ENCODE measurements at places on chromosomes 7 and 10.

DNA sequence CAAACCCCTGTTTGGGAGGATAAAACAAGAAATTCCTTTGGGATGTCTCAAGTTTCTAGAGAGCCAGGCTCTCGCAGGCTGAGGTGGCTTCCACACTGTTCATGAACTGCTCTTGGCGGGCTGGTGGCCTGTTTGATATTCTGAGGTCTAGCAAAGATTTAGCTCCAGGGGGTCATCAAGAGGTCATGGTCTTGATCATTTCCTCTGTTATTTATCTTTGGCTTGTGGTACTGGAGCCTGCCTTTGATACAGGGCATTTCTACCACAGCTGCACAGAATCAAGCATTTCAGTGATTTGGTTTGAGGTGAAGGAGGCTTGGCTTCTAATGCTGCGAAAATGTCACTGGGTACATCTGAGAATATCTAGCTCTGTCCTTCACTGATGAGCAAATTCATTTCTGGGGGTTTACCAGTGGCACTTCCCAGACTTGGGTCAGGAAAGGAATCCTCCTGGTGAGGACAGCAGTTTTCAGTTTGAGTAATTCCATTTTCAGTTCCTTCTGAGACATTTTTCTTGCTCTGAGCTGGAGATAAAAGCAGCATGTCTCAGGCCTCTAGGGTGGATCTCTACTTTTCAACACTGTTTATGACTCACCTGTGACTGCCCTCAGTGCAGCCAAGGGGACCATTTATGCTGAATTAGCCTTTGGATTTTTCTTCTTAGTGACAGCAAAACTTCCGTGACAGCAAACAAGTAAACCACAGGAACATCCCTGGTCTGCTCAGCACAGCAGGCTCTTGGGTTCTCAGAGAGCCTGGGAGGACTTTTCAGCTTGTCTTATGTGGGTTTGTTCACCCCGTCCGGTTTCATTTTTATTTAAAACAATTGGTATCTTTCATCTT is 312.0 kb downstream of the RNLS start:
- peak; percentile 31 for DNase-seq

DNA sequence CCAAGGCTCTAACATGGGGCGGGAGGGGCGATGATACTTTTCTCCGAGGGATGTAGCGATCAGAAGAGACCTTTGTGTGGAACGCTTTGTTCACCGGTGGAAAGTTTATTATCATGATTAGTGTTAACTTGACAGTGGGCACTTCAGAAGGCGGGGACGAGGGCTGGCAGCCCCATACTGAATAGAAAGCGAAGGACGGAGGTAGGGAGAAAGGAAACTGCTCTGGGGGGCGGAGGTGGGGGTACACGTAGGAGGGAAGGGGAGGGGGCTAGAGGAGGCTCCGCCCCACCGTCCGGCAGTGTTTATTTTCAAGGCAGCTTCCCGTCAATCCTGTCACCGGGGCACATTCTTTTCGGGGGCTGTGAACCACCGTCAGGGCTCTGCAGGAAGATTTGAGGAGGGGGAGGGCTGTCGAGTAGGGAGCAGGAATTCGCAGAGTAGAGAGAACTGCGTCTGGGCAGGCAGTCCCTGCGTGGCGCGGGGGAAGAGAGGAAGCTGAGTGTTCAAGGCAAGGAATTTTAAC is 9.4 kb upstream of the NKX2-3 start:
- DNase-seq: no peak

DNA sequence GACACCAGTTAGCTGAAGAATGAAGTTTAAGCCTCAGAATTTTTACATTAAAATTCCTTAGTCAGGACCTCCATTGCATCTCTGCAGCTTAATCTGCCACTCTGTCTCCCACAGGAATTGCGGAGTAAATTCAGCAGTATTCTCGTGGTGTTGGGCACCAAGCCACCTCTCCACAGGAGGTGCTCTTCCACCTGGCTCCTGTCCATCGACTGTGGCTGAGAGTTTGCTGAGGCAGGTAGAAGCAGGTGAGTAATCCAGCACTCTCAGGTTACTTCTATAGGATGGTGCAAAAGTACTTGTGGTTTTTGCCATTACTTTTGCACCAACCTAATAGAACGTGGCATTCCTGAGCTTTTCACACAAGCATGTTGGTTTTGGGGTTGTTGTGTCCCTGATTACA is 134.1 kb downstream of the GFRA1 start:
- DNase-seq: no peak

GRCh38 chr7:22435720-22436119 is 64.3 kb downstream of the STEAP1B start:
- DNase-seq: no peak

GRCh38 chr7:36598054-36598674 is 126.1 kb downstream of the AOAH start:
- DNase-seq: no peak

DNA sequence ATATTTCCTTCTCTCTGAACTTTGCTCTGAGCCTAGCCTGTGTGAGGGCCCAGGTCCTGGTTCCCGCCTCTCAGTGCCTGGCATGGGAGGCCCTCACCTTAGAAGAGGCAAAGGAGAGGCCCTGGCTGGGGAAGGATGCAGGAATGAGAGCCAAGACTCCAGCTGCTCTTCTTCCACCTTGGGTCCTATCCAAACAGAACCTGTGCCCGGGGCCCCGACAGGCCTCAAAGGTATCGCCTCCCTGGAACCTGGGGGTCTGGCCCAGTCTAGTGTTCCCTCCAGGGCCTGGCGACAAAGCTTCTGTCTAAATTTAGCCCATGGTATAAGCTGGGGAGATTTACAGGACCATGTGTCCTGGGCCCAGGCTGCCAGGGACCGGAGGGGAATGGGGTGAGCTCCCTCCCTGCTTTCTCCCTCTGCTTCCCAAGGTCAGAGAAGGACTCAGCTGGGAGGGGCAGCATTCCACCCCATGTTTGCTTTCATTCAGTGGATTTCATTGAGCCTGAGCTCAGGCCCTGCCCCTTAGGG is 12.0 kb upstream of the CRHR2 start:
- no peak for DNase-seq

DNA sequence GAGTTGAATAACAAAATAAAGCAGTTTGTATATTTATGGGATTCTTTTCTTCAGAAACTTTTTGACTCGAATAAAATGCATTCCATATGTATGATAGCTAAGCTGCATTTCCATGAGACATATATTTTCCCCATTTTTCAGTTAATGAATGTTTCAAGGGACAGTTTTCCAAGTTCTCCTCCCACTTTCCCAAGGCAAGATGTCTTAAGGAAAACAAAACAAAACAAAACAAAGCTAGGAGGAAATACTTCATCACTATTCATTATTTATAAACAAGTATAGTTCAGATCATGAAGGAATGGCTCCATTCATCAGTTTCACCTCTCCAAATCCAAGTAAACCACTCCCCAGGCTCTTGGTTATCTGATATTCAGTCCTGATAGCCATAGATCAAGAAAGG is 261.0 kb downstream of the WDR11 start:
- DNase-seq: no peak

DNA sequence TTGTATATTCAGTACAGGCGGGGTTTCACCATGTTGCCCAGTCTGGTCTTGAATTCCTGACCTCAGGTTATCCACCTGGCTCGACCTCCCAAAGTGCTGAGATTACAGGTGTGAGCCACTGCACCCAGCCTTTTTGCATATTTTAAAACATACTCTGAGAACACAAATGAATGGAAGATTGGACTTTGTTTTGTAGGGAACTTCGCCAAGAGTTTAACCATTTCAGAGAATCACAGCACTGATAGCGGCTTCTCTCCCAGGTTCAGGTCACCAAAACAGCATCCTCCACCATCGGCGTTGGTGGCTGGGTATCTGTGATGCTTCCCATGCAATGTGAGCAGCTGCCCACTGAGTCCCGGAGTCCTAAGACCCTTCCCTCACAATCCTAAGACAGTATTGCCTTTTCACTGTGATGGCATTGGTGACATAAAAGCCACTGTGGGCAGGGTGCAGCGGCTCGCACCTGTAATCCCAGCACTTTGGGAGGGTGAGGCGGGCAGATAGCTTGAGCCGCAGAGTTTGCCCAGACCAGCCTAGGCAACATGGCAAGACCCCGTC is 42.3 kb upstream of the PSAP start:
- no peak for DNase-seq

DNA sequence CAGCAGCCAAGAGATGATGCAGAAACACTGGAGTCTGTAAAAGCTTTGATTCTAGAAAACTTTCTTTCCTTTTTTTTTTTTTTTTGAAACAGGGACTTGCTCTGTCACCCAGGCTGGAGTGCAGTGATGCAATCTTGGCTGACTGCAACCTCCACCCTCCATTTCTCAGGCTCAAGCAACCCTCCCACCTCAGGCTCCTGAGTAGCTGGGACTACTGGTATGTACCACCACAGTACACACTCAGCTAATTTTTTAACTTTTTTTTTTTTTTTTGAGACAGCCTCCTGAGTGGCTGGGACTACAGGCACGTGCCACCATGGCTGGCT is 17.0 kb upstream of the BAG3 start:
- no peak for DNase-seq

- DNase-seq: no peak
Measured at GRCh38 chr10:117755659-117756014, 213.1 kb downstream of the EMX2 start.

DNA sequence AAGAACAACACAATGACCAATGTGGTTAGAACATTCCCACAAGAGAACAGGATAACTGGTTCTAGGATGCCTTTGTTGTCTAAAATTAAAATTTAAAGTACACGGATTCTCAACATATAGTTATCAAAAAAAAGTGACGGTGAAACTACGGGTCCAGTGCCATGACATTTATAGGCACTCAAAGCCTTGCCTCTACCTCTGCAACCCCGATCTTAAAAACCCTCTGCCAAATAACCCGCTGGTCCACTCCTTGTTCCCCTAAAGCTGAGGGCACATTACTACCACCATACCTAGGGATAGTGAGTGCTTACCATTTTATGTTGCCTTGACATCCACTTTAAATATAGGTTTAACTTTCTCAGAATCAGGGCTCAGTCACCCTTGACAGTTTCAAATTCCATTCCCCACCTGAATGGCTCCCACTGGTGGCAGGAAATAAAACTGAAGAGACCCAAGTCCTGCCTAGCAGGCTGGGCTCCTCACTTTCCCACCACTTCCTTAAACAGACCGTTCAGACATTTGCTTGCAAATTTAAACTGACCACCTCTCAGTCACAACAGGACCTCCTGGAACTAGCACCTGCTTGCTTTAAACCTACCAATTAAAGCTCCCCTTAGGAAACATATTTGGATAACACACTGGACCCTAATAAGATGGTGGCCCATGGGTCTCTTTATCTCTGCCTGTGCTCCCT is 169.9 kb upstream of the ASAH2 start:
- no peak for DNase-seq

DNA sequence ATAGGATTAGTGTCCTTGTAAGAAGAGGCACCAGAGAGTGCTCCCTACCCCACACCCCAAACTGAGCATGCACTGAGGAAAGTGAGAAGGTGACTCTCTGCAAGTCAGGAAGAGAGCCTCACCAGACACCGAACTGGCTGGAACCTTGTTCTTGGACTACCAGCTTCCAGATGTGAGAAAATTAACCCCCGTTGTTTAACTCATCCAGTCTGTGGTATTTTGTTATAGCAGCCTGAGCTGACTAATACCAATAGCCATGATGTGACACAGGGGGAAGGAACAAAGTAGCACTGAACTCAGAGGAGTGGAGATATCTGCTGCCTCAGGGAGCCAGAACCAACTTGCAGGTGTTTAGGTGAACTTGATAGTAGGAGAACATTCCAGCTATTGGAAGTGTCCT is 415.2 kb upstream of the ZMIZ1 start:
- DNase-seq: no peak

DNA sequence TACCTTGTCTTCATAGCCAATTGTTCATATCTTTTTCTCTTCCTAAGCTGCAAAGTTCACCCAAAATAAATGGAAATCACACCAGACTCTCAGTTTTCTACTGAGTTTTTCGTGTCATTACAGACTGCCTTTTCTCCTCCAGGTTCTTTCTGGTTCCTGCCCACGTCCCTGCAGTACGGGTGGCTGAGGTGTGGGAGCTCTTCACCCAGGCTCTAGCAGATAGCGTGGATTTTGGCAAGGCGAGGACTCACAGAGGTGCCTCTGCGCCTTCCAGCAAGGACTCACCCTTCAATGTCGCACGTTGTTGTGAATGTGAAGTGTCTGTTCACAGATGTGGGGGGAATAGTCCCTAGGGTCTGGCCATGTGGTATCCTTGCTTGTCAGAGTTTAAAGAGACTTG is 71.6 kb downstream of the ABCA13 start:
- no peak for DNase-seq

- DNase-seq: no peak
Measured at GRCh38 chr7:73599151-73599882, 20.9 kb upstream of the TBL2 start.

DNA sequence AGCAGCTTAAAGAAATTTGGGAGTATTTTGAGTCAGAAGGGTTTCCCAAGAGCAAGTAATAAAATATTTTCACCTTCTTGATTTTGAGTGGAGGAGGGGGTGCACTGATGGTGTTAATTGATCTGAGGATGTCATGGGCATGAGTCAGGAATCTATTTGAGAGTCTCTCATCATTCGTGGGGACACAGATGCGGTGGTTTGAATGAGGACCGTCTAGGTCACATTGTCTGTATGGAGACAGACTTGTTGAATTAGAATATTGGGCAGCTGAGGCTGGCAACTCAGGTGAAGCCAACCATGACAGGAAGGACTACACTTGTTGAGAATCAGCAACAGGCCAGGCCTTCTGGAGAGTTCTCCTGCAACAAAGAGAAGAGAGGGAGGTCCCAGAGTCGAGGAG is 127.0 kb downstream of the INSYN2A start:
- no peak for DNase-seq

GRCh38 chr7:3028758-3029093 is 14.9 kb downstream of the CARD11 start:
- no peak for DNase-seq

GRCh38 chr7:55490099-55490498 is 82.2 kb downstream of the VOPP1 start:
- DNase-seq: no peak

DNA sequence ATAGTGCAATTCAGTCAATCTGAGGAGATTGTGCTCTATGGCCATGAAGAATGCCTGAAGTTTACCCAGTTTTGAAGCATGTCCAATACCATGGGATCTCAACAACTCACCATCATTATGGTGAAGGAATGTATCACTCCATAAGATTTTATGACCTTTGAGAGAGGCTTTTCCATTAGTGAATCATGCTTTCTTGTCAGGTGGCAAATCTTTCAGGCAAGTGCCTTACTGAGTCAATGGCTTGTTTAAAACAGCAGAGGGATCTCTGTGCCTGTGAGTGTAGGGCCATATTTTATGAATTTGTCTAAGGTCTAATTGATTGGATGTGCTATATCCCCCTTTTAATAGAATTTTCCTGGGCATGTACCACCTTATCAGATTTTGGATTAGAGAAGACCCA is 131.5 kb downstream of the CCDC7 start:
- no peak for DNase-seq

DNA sequence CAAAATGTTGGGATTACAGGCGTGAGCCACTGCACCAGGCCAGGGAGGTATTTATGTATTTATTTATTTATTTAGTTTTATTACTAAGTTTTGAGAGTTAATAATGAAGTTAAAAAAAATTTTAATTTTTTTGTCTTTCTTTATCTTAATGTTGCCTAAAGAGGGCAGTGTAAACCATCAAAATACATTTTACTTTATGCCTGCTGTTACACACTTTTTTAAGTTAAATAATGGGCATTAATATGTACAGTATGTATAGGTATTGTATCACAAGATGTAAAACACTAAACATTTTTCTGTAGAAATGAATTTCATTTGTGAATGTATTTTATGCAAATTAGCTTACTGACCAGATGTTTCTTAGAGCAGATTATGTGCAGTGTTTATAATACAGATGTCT is 129.4 kb downstream of the AASS start:
- no peak for DNase-seq
